ENCODE measurements at places on chromosomes 3 and 15.

- DNase-seq = no peak
Measured at GRCh38 chr3:138089091-138089490, 26.3 kb downstream of the DZIP1L start.

- DNase-seq = peak; percentile 33
Measured at GRCh38 chr15:62390791-62391640, 225.9 kb upstream of the C2CD4B start.

DNA sequence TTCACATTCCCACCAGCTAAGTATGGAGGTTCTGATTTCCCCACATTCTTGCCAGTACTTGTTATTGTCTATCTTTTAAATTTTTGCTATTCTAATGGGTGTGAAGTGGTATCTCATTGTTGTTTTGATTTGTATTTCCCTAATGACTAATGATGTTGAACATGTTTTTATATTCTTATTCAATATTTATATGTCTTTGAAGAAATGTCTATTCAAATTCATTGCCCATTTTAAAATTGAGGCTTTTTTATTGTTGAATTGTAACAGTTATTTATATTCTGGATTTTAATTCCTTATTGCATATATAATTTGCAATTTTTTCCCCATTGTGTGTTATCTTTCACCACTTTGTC is 255.3 kb downstream of the EDEM1 start:
- DNase-seq = no peak

GRCh38 chr3:22236490-22237270 is 485.7 kb upstream of the ZNF385D start:
- DNase-seq = no peak

DNA sequence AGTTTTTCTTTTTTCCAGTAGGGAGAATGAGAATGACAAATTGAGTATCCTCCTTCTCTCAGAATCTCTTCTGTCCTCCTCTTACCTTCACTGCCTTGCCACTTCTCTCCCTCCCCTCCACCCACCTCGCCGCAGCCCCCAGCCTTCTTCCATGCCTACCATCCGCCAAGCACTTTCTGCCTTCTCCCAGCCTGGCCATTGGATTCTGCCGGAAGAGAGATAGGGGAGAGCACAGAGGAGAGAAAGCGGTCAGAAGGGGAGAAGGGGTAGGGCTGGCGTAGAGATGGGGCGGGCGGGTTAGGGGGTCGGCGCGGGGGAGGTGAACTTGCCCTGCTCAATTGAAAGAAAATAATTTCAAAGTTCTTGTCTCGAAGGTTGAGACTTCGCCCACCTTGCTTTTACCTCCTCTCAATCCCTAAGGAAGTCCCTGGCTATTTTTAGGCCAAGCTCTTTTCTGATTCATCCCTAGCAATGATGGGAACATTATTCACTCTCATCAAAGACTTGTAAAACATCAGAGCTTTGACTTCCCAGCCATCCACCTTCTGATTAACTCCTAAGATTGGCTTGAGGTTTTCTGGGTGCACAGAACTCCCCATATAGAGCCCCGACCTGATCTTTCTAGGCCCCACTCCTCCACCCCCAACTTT is 811 bp downstream of the C3orf52 start:
- DNase-seq = no peak

DNA sequence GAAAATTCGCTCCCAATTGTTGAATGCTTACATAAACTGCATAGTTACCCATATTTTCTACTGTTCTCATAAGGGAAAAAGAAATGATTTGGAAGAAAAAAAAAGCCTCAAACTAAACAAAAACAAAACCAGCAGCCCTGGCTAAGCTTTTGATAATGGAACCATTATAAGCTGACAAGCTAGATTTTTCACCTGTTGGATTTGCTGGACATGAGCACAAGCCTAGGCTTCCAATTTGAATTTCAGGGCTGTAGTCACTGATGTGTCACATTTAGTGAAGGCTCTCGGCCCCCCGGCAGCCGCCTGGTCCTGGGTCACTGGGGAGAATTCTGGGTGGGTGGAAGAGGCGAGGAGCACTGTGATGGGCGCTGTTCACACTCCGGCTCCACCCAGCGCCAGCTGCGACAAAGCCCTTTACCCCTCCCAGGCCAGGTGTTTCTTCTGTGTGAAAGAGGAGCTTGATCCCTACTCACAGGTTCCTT is 4.6 kb downstream of the FBXL22 start:
- DNase-seq = no peak

DNA sequence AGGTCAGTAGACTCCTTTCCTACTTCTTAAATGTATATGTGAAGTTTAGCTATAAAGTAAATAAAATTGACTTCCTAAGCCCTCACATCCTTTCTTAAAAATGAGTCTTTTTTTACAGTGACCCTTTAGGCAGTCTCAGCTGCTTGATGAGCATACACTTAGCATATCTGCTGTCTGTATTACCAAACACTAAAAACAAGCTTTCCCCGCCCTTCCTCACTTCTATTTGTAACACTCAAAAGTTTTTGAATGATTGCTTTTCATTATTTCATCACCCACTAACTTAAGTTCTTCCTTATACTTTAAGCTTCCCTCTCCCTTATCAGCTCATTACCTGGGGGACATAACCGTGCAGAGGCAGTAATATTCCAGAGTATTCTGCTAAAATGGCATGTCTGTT is 89.4 kb downstream of the PLOD2 start:
- no peak for DNase-seq

- DNase-seq = no peak
Measured at GRCh38 chr3:14541646-14542045, 1.5 kb upstream of the GRIP2 start.

DNA sequence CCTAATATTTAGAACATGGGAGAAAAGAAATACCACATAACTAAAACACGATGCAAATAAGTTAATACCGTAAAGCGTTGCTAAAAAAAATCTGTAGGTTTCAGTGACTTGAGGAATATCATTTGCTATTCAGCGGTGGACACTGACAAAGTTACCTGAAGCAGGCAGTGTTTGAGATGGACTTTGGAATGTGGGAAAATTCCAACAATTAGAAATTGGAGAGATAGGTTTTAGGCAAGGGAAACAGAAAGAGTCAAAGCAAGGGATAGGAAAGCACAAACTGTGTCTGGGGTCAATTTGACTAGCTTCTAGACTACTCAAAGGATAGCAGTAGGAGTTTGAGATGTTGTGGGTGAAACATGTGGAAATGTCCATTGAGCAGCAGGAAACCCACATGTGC is 173.0 kb downstream of the TIGIT start:
- no peak for DNase-seq

DNA sequence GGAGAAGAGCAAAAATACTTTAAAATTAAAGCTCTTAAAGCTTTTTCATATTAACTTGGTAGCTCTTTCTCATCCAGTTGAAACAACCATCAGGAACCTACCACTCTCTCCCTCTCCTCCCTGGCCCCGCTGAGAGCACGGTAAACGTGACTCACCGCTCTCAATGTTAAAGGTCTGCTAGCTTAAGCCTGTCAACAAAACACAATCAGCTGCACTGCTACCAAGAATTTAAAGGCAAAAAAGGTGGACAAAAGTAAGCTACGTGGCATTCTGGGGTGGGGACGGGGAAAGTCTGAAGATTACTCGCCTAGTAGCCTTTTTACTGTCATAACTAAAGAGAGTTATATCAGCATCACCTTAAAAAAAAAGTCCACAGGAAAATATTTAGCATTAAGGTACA is 8.4 kb upstream of the GP5 start:
- no peak for DNase-seq

DNA sequence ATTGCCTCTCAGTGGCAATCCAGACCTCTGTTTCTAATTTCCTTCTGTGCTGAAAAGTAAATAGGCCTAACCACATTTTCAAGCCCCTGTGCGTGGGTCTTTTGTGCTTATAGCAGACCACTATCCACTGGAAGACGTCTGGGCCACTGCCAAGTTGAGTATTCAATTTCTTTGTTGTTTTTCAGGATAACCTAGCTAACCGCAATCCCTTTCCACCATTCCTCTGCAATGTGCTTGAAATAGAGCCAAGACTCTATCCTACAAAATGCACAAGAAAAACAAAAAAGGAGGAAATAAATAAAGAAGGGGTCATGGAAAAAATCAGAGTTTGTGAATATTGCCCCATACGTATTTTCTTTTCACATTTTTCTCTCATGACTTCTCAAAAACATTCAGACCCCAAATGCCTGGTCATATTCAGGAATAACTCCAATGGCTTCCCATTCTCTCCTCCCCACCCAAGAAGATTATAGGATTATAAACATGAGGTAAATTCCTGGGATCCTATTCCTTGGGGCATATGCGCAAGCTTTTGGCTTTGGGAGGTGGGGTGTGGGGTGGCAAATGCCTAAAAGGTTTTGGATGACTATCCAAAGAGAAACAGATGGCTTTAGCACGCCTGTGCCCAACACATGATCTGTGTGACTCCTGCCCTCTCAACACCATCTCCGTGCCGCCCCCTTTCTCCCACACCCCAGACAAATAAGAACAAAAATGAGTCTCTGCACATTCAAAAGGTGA is 217.9 kb upstream of the THBS1 start:
- DNase-seq = no peak

- no peak for DNase-seq
Measured at GRCh38 chr3:123346021-123346420, 102.9 kb downstream of the ADCY5 start.

- no peak for DNase-seq
Measured at GRCh38 chr15:37616215-37616614, 318.2 kb upstream of the TMCO5A start.

GRCh38 chr3:75237477-75237876 is 426.7 kb upstream of the FRG2C start:
- no peak for DNase-seq

GRCh38 chr3:186609247-186609868 is 3.5 kb upstream of the AHSG start:
- no peak for DNase-seq

DNA sequence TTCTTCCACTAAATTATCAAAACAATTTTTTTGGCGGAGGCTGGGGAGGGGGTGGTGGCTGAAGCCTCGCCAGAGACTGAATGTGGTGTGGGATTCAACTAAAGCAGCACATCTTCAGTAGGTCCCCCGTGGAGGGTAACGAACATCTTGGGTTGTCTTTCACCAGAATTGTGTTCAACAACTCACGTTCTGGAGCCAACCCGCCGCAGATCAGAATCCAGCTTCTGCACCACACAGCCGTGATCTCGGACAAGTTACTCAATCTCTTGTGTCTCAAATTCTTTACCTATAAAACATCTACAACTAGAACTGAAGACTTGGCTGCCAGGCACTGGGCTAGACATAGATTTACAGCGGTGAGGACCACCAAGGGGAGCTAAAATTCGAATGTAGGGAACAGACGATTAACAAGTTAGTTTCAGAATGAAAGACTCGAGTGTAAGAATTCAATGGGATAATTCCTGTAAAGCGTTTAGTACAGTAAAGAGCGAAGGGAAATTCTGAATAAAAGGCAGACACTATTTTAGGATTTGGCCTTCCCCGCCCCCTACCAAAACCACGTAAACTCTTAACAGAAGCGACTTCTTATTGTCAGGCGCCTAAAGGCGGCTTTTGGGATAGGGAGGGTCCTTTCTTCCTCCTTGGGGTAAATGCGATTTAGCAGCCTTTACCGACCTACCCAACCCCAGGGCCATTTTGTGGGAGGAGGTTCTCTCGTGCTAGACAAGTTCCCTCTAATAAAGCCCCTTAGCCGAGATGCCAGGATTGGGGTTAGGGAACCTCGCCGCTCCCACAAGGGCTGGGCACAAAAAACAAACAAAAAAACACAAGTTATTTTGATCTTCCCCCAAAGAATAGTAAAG is 697 bp upstream of the RAB5A start:
- DNase-seq = no peak

- DNase-seq = no peak
Measured at GRCh38 chr3:188294113-188294512, 140.2 kb downstream of the LPP start.

- no peak for DNase-seq
Measured at GRCh38 chr15:44550256-44550655, 13.3 kb downstream of the EIF3J start.

- DNase-seq = no peak
Measured at GRCh38 chr3:12875857-12876836, 34.8 kb upstream of the RPL32 start.

DNA sequence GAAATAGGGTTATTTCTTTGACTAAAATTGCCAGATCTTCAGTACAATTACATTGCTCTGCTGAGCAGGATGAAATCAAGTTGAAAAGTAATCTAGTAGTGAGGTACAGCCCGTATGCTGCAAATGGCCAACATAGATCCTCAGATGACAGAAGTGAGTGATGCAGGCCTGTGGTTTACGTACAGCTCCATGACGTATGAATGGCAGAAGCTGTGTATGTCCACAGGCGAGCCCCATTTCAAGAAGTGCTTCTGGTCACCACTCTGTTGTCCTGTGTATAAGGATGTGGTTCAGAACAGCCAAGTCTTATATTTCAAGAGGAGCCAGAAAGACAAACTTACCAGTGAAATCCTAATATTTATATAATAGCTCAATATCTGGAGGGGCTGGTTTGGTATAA is 9.2 kb downstream of the CD86 start:
- DNase-seq = no peak

- DNase-seq = peak; percentile 59
Measured at GRCh38 chr3:151404316-151404715, 19.8 kb upstream of the P2RY12 start.

DNA sequence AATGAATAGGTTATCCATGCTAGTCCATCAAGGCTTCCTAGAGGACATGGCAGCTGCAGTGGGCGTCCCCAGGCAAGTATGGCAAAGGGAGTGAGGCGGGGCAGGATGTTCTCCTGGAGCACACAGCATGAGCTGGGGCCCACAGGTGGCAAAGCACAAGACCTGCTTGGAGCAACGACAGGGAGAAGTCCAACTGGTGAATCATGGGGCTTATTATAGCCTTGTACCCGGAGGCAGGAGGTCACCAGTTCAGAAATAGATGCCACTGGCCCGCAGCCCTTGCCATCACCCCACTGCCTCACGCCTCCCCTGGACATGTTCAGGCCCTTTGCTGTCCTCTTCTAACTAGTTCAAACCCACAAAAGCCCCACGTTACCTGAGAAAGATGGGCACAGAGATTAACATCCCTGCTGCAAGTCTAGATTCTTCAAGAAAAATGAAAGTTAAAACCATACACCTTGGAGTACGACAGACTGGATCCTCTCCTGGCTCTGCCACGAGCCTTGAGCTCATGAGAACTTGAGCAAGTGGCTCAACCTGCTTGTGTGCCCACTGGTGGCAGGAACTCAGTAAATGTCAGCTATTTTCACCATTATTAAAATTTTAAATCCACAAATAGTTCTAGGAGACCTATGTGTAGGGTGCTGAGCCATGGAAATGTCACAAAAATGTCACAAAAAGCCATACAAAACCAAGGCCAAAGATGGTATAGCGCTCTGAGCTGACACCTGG is 1.8 kb upstream of the SRGAP3 start:
- no peak for DNase-seq

All from Kasumi-1 (cell line).